ENCODE measurements at places on chromosomes 6 and 20. TPM values are rescaled to one million over a fixed set of nuclear protein-coding genes. Genes with fewer than 3 reads are reported as not detected.

The SIRPG gene
- not detected for total RNA-seq

- DNase-seq, result no peak
Measured at GRCh38 chr6:32984622-32985389, 16.4 kb downstream of the BRD2 start.

- DNase-seq, result no peak
Measured at GRCh38 chr6:16270178-16270794, 31.9 kb downstream of the GMPR start.

GRCh38 chr20:39045676-39046075, 83.5 kb downstream of the DHX35 start:
- DNase-seq, result no peak

- DNase-seq, result no peak
Measured at GRCh38 chr6:129695373-129696027, 14.5 kb downstream of the ARHGAP18 start.

The POLR1H gene
- 21.4 TPM for total RNA-seq

DNA sequence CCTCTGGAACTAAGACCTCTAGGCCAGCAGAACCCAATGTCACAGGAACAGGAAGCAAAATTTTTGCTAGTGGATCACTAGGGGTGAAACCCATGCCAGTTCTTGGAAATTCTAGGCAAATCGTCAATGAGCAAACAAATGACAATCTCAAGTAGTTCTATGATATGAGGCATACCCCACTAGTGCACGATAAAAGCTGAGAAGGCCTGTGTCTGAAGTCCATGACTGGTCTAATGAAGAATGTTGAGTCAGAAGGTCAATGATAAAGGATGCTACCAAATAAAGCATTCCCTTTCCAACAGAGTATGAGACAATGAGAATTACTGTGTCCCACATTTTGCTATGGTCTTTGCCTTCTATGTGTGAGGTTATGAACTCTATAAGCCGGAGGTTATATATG, 149.4 kb upstream of the NOX3 start:
- DNase-seq, result peak; percentile 30

- DNase-seq, result no peak
Measured at GRCh38 chr6:143234734-143235133, 174.0 kb downstream of the AIG1 start.

DNA sequence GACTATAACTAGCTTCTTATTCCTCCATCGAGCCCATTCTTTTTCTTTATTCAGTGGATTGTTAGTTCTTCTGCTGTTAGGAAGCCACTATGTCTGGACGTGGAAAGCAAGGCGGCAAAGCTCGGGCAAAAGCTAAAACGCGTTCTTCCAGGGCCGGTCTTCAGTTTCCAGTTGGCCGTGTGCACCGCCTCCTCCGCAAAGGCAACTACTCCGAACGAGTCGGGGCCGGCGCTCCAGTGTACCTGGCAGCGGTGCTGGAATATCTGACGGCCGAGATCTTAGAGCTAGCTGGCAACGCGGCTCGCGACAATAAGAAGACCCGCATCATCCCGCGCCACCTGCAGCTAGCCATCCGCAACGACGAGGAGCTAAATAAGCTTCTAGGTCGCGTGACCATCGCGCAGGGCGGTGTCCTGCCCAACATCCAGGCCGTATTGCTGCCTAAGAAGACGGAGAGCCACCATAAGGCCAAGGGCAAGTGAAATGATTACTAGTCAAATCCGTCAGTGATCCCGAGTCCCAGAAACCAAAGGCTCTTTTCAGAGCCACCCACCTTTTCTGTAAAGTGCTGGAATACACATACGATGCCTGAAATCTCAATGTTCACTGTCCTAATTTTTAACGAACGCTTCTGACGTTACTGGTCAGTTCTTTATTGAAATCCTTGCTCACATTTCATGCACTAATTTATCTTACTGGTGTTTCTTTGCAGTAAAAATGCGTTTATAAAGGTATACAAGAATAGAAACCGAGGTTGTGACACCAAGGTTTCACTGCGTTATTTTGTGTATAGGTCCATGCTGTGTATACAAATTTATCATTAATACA, 129.9 kb downstream of the HFE start:
- DNase-seq, result no peak

The HLA-DOA gene
- total RNA-seq, result 2.4 TPM

GRCh38 chr6:121614115-121614514, 178.7 kb downstream of the GJA1 start:
- peak; percentile 1 for DNase-seq

DNA sequence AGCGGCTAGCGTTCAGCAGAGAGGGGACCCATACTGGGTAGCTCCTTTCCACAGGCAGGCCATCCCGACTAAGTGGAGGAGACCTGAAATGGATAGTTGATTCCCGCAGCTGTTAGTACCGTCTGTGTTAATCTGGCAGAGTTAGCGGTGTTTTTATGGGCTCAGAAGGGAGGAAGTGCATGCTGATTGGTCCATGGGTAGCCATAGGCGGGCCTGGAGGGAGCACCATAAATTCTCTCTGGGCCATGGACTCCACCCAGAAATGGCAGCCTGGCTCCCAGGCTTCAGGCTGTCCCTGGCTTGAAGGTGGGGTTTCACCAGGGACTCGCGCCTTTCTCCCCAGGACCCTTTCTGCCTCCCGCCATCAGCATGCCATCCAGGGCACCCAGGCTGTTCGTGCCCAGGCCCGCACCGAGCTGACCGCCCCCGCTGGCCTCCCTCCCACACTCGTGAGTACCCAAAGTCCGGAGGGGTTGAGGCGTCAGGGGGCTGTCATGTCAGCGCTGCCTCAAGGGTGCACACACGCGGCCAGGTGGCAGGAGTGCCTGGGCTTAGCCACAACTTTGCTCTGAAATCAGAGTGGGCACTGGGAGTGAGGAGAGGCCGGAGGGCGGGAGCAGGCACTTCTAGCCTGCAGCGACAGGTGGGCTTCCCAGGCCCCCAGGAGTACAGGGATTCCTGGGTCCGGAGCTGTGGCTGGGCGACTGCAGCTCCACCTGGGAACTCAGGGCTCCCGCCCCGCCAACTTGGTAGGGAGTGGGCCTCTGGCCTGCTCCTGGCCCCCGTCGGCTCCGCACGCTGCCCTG, 694.3 kb upstream of the FLRT3 start:
- no peak for DNase-seq

DNA sequence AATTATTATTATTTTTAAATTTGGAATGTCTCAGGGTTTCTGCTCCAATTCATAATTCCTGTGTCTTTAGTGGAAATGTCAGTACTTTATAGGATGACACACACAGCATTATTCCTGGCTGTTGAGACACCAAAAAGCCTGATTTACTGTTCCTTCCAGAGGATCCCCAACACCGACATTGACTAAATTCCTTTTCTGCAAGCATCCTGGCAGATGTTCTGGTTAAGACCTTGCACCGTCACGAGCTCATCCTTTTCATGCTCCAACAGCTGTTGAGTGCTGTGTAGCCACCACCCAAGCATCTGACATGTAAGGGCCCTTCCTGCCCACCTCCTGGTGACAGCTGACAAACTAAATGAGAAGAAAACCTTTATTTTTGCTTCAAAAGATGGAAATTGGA, 284.3 kb upstream of the SULF2 start:
- DNase-seq, result no peak

DNA sequence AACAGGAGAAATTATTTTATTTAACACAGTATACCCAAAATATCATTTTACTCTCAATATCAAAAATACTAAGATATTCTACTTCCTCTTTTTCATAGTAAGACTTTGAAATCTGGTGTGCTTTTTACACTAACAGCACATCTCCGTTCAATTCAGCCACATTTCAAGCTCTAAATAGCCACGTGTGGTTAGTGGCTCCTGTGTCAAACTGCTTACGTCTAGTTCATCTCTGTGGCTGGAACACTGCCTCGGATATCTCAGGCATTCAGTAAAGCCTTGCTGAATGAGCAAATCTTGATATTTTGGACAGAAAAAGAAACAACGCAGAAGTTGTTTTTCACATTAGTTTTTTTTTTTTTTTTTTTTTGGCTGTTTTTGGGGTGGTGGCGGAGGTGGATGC, 136.1 kb downstream of the EYA4 start:
- DNase-seq, result no peak

DNA sequence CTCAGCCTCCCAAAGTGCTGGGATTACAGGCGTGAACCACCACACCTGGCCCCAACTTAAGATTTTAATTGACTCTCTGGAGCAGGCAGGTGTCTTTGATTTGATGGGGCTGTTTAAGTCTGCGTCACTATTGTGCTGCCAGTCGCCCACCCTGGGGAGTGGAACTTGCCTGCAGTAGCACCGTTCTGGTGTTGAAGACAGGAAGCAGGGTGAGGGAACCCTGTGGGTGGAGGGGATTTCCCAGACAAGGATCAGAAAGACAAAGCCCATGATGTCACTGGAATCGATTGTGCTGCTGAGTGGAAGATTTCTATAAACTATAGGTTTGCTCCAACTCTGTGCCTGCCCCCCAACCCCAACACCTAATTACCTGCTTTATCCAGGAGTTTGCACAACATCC, 11.0 kb downstream of the ALDH8A1 start:
- DNase-seq, result no peak

GRCh38 chr6:71346334-71346694, 57.7 kb downstream of the OGFRL1 start:
- no peak for DNase-seq

The RNF182 gene
- total RNA-seq, result 3.3 TPM

The UST gene
- total RNA-seq, result 21.2 TPM

The GRM1 gene
- under 0.01 TPM for total RNA-seq

- DNase-seq, result no peak
Measured at GRCh38 chr6:347232-347631, 44.3 kb upstream of the IRF4 start.

The ETV7 gene
- total RNA-seq, result 3.5 TPM

DNA sequence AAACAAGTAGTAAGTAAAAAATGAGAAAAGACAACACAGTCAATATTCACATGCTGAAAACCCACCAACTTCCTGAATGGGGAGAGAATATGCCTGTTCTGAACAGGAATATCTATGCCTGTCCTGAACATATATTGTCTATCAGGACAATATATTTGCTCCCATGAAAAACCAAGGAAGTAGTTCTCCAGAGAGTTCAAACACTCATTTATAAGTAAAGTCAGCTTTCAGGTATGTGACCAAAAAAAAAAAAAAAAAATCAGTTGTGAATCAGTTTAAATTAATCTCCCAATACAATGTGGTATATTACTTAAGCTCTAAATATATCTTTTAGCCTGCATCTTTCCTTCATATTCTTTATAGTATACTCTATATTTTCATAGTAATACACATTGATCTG, 119.5 kb downstream of the MYB start:
- DNase-seq, result no peak

Data from osteoblast (primary cell).